ENCODE measurements at places on chromosomes 3 and 15. TPM values are rescaled to one million over a fixed set of nuclear protein-coding genes. Genes with fewer than 3 reads are reported as not detected.

DNA sequence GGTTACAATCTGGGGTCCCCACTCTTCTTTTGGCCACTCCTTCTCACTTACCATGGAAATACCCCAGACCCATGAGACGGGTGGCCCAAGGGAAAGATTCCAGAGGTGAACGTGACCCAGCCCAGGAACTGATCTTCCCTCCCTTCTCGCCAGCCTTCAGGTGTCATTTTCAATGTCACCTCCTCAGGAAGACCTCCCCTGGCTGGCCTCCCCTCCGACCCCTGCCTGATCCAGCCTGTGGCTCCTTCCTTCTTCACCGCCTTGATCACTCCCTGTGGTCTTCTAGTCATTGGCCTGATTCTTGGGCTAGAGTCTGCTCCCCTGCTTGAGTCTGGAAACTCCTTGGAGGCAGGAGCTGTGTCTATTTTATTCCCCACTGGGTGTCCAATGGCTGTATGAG lies 146.1 kb downstream of the SMAD6 start:
- DNase-seq = no peak

ASTE1 gene
- 12.1 TPM for total RNA-seq

- no peak for DNase-seq
These were observed 436.2 kb upstream of the MDFIC2 start for GRCh38 chr3:70748593-70748992.

- no peak for DNase-seq
These were observed 458.6 kb upstream of the THRB start for GRCh38 chr3:24953060-24953771.

GRCh38 chr3:170848292-170848917 lies 21.6 kb downstream of the RPL22L1 start:
- DNase-seq = peak; percentile 75

FYTTD1 gene
- total RNA-seq = 41.3 TPM
